ENCODE measurements at places on chromosomes 16 and 17.

DNA sequence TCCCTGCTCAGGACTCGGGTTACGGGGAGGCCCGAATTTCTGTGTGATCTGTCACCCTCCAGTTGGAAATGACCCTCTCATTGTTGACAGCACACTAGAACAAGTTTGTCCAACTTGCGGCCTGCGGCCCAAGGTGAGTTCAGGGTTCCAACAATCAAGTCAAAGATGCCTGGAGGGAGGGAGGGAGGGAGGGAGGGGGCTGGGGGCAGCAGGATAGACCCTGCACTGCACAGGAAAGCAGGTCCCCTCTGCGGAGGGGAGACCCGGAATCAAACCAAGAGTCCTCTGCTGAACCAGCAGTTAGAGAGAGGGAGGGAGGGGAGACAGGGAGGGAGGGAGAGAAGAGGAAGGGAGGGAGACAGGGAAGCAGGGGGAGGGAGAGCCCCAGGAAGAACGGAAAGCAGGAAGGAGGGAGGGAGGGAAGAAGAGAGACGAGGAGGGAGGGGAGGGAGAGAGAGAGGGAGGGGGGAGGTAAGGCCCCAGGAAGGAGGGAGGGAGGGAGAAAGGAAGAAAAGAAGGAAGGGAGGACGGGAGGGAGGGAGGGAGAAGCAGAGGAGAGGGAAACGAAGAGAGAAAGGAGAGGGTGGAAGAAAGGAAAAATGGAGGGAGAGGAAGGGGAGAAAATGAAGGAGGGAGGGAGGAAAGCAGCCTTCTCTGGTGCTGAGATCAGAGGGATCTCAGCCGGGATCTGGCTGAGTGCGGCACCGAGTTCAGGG lies 96.7 kb upstream of the CDH5 start:
- peaks cover 8% of the 10 kb centered on the region for H3K4me1 ChIP-seq
- peaks cover 6% of the 10 kb centered on the region for H3K27me3 ChIP-seq
- H3K36me3 ChIP-seq, result no peaks in the 10 kb centered on the region
- no peak for DNase-seq

DNA sequence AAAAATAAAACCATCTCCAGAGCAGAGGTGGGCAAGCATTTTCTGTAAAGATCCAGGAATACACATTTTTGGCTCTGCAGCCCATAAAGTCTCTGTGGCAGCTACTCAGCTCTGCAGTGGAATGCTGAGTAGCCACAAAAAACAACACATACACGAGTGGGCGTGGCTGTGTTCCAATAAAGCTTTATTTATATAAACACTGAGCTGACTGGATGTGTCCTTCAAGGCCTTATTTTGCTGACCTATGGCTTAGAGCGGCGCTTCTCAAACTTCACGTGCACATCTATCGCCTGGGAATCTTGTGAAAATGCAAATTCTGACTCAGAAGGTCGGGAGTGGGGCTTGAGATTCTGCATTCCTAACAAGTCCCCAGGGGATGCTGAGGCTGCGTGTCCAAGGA lies 39.7 kb downstream of the XYLT1 start:
- H3K36me3 ChIP-seq, result peaks cover 8% of the 10 kb centered on the region
- peaks cover 71% of the 10 kb centered on the region for H3K4me1 ChIP-seq
- no peak overlapping the region for H3K27ac ChIP-seq
- no peak overlapping the region for H3K4me3 ChIP-seq

GRCh38 chr17:31250229-31250628 lies 46.8 kb downstream of the OMG start:
- H3K36me3 ChIP-seq, result no peaks in the 10 kb centered on the region
- no peak for DNase-seq
- H3K27ac ChIP-seq, result no peak overlapping the region

DNA sequence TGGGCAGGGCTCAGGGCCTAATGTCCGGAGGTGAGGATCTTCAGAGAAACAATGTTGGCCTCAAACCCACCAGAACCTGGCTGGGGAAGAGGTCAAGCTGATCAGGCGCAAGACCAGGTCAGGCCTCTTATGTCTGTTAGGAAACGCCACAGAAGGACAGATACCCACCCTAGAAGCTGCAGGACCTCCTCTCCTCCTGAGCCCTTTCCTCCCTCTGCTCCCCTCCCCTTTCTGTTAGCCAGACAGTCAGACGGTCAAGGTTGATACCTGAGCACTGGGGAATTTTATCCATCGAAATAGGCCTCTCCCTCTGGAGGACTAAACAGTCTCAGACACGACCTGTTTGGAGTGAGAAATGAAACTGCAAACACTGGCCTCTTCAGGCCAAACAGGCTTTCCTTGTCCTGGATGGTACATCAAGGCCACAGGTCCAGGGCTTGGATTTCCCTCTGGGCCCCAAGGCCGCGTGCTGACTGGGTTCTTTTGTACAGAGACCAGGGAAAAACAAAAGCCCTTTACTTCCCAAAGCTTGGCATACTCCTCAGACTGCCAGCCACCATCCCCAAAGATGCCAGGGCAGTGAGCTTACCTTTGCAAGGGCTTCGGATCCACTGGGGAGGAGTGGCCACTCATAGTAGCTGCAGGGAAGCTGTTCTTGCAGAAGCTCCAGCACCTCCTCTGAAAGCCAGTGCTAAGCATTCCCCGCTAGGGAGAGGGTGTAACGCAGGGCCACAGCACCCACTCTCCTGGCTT lies 135.8 kb downstream of the CCDC182 start:
- no peaks in the 10 kb centered on the region for H3K36me3 ChIP-seq
- no peak overlapping the region for H3K4me3 ChIP-seq
- peaks cover 79% of the 10 kb centered on the region for H3K4me1 ChIP-seq
- no peak for DNase-seq

DNA sequence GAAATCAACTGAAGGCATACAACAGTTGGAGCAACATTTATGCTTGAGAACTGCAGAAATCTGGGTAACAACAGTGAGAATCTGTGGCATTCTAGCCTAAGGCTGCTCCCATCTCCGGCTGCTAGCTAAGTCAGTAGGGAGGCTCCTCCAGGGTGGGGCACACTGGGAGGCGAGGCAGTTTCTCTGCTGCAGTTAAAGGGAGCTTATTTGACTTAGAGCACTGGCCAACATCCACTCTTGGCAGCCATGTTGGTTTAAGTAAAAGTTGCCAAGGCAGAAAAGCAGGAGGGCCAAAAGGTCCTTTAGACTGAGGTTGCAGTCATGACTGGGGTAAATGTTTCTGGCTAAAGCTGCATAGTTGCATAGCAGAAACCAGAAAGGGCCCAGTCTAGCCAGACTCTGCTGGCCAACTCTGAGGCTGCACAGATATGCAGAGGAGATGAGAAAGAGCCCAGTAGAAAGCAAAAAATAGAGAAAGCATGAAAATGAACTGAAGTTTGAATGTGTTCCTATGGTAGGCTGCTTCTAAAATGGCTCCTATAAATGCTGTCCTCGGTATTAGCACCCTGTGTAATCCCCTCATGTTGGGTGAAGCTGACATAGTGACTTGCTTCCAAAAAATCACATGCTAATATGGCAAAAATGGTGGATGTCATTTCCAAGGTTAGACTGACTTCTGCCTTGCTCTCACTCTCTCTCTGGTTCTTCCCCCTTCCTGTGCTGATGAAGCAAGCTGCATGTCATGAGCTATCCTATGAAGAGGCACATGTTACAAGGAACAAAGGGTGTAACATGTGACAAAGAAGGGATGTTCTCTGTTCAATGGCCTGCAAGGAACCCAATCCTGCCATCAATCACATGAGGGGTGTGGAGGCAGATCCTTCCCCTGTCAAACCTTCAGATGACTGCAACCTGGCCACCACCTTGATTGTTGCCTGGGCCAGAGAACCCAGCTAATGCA lies 3.7 kb upstream of the C16orf78 start:
- H3K4me3 ChIP-seq, result no peak overlapping the region
- no peak for DNase-seq
- no peaks in the 10 kb centered on the region for H3K36me3 ChIP-seq
- no peak overlapping the region for H3K27ac ChIP-seq
- H3K4me1 ChIP-seq, result no peaks in the 10 kb centered on the region
- H3K27me3 ChIP-seq, result peaks cover 2% of the 10 kb centered on the region

- H3K4me3 ChIP-seq, result no peak overlapping the region
- no peak overlapping the region for H3K27ac ChIP-seq
- H3K27me3 ChIP-seq, result peaks cover 5% of the 10 kb centered on the region
- DNase-seq, result no peak
Observed at GRCh38 chr17:83177611-83178532, 98.5 kb downstream of the METRNL start.
